Uterus (tissue), 4 donors: ENCODE measurements at places on chromosomes 3 and 15.

DNA sequence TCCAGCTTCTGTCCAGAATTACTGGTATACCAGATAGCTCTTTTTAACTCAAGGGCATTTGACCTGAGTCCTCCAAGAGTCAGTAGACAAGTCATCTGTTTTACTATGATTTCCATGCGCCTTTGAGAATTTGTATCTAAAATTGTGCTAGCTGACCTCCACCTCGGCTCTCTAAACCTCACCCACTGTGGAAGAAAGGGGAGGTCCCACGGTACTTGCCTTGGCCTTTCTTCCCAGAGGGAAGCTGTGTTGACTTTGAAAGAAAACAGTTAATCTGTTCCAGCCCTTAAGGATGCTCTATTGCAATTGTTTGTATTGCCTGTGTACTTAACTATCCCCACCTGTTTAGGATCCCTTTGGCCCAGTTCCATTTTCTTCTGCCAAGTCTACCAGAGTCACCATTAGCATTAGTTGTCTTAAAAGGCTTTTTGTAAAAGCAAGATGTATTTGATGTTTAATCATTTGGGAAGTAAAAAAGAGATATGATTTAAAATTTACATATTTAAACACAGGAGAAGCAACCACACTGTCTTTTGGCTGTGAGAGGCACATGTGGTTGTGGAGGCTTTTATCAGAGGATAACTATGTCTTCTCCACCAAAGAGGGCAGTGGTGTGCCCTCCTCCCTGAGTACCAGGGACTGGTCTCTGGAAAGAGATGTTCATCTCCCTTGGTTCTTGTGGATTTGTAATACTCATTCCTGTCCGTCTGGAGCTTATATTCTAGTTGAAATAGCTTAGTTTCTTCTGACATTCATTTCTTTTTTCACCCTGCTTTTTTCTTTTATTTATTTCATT is 88.8 kb downstream of the CRTC3 start:
- no peak for DNase-seq

- DNase-seq, result no peak
Measured at GRCh38 chr3:170257145-170257544, 34.9 kb downstream of the PRKCI start.

GRCh38 chr3:12218161-12218560 is 59.4 kb upstream of the TIMP4 start:
- DNase-seq, result no peak

GRCh38 chr15:67094001-67094826 is 28.8 kb downstream of the SMAD3 start:
- no peak for DNase-seq

GRCh38 chr3:28933337-28933736 is 347.5 kb upstream of the RBMS3 start:
- DNase-seq, result no peak

GRCh38 chr3:184907681-184908649 is 96.0 kb downstream of the VPS8 start:
- DNase-seq, result no peak

DNA sequence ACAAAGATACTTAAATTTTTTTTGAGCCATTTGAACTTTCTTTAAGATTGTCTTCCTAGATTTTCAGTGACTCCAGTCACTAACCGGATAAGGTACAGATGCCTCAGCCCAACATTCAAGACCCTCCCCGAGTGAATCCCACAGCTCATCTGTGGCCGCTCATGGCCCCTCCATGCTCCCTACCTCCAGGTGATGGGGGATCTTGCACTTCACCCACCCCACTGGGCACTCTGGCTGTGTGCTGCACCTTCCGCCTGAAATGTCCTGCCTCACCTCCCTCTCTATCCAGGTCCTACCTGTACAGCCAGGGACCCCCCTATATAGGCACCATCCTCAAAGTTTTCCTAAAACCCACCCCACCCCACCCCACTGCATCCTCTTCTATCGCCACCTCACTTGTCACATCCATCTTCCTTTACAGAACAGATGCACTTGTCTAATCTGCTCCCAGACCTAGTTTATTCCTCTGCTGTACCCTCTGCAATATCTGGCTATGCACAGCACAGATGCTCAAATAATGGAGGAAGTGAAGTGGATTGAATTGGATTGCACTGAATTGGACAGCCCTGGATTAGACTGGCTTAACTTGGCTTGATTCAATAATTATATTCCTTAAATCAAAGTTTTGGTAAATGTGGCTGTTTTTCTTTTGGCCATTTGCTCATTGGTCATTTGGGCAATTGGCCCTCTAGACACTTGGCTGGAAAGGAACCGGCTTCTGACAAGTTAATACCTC is 24.5 kb downstream of the NTRK3 start:
- DNase-seq, result no peak

DNA sequence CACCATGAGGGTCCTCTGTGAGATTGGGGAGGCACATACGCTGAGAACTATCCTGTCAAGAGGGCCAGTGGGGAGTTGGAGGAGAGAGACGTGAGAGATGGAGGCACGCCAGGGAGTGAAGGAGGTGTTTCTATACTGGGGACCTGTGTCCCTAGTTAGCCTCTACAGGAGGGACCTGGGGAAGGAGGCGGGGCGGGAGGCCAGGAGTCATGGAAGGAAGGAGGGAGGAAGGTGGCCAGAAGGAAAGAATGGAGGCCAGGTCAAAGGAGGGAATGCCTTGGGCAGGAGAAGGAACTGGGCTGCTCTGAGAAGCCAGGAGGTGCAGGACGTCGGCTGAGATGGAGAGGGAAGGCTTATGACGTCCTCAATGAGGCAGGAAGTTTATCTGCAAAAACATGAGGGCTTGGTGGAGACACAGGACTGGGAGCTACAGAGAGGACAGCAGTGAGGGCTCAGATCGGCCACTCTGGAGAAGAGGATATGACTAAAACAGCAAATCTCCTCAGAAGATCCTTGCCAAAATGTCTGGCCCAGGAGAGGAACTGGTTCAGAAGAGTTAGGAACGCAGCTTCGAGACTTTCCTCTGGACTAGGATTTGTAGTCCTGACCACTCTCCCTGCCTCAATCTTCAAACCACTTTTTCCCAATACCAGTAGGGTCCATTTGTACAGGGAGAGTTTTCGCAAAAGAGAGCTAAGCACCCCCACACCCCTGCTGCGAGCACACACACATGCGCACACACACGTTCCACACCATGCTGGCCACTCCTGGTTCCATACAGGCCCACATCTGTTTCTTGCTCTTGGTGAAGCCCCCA is 59.9 kb downstream of the ADCY5 start:
- DNase-seq, result no peak

DNA sequence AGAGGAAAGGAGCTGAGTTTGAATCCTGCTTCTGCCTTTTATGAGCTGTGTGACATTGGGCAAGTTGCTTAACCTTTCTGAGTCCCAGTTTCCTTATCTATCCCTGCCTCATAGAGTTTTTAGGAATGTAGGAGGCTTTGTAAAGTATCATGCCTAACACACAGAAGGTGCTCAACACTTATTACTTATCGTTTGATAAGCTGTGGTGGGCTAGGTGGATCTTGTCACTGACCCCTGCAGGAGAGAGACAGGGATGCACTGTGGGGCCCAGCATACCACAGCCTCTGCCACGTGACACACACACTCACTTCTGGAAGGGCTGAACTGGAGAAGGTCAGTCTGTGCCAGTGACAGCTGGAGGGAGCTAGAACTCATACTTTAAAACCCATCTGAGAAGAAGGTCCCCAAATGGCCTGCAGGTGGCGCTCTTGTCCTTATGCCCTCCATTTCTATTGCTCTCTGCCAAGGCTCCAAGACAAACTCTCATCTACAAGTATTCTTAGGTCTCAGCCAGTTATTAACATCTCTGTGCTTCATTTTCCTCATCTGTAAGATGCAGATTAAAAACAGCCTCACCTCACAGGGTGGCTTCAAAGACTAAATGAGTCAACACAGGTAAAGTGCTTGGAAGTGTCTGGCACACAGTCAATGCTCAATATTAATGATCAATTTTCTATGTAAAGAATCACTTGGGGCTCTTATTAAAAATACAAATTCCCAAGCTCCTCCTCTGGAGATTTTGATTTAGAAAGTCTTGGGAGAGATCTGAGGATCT is 57.5 kb upstream of the HACD2 start:
- peak; percentile 91 for DNase-seq

GRCh38 chr3:49173116-49173791 is 1.9 kb downstream of the KLHDC8B start:
- peak; percentile 59 for DNase-seq

GRCh38 chr15:93829115-93829870 is 402.1 kb upstream of the MCTP2 start:
- peak; percentile 34 for DNase-seq
